ENCODE measurements at places on chromosomes 6 and 20.

DNA sequence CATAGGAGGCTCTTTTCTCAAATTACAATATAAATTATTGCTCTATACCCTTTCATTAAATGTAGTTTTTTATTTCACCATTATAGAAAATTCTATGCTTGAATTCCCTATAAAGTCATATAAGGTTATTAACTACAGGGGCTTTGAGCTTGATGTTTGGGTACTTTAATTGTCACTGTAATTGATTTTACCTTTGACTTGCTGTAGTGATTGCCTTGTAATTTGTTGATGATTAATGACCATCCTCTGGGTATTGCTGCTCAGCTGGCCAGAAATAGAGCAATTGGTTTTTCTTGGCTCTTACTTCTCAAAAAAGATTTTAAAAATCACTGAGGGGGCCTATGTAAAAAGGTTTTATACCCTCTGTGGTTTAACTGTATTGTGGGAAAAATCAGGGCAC lies 1186.0 kb downstream of the KHDRBS2 start:
- DNase-seq = no peak

DNA sequence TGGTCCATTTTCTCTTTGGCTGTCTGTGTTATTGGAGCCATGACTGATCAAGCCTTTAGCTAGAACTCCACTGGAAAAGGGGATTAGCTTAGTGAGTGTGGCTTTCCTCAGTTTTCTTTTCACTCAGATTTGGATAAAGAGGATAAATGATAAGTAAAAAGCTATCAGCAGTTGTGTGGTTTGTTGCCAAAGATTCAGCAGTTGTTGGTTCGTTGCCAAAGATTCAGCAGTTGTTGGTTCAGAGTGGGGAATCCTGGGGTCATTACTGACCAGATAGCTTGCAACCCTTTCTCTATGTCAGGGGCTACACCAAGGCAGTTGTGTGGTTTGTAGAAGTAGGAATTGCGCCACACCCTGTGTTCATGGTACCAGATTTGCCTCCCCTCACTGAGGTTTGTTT lies 107.7 kb upstream of the SCP2D1 start:
- DNase-seq = no peak

GRCh38 chr6:815348-815738 lies 122.4 kb upstream of the EXOC2 start:
- no peak for DNase-seq

GRCh38 chr20:44264287-44264686 lies 17.2 kb downstream of the GDAP1L1 start:
- no peak for DNase-seq

DNA sequence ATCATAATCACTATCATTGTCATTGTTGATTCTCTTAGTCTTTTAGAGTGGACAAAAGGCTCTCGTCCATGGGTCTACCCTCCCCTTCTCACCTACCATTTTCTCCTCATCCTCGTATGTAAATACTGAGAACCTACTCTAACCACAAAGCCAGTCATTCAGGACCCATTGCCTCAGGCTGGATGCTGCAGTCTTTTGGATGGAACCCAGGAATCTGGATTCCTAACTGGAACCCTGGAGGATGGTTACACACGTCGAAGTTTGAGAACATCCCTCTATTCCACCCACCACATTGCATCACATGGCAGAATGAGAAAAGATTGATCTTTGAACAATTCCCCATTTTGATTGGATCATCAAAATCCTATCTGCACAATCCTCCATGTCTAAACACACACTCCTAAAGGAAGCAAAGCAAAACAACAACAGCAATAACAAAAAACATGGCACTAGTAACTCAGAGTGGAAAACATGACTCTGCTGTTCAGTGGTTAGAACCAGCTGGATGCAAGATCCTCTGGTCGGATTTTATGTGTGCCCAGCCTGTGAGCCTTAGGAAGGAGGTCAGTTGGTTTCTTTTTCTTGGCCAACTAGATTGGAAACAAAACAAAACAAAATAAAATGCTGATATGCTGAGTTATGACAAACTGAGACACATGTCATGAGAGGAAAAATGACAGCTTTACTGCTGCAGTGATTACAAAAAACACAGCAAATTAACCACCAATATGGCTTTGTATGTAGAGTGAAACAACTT lies 38.0 kb downstream of the TSHZ2 start:
- no peak for DNase-seq

- no peak for DNase-seq
These were observed 14.3 kb downstream of the B4GALT5 start for GRCh38 chr20:49699200-49699992.

GRCh38 chr6:10237298-10238038 lies 177.4 kb downstream of the TFAP2A start:
- no peak for DNase-seq

DNA sequence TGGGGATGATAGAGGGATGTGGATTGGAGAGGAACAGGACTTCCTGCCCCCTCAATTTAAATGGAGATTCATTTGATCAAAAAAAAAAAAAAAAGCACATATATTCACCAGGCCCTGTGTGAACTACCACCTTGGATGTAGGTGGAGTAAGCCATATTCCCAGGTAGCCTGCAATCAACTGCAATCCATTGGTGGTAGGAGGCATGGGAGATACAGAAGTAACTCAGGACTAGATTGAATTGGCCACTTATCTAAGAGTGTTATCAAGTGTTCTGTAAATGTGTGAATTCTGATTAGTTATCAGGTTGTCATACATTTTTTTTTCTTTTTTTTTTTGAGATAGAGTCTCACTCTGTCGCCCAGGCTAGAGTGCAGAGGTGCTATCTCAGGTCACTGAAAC lies 124.1 kb upstream of the ESR1 start:
- no peak for DNase-seq

GRCh38 chr20:57843941-57844625 lies 134.3 kb upstream of the PMEPA1 start:
- no peak for DNase-seq

DNA sequence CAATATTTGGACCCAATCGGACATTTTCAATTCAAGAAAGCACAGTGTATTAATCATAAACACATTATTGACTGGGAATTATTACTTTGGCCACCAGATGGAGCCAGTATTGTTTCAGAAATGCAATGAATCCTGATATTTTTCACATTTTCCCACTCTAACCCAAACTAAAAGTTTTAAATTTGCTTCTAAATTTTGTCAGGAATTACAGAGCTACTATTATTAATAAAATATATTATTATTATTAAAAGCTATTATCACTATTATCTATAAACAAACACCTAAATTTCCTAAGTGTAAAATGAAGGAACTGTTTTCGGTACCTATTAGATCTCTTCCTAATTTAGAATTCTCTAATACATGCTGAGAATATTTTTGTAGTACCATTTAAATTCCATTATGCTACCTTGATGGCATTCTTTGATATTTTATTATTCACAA lies 245.3 kb downstream of the OGFRL1 start:
- no peak for DNase-seq

All from hypothalamus (tissue), 51 donors.